Adrenal gland (tissue), 19 donors: ENCODE measurements at places on chromosomes 2 and 18. TPM values are rescaled to one million over a fixed set of nuclear protein-coding genes. Genes with fewer than 3 reads are reported as not detected.

DNA sequence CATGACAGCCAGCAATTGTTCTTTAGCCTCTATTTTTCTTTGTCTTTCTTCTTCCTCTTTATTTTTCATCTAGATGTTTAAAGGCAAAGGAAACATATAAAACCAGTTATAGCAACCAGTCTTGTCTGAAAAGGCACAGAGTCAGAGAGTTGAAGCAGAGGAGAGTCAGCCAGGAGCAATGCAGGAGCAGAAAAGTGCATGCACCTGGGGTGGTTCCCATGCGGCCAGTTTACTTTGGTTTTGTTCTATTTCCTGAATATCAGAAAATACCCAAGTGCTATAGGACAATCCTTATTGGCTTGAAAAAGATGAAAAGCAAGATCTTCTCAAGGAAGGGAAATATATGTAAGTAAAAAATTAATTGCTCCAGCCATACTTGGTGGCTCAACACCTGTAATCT, 44.9 kb downstream of the CFAP210 start:
- DNase-seq, result no peak

Gene FAM110C
- 2.5 TPM for total RNA-seq

- DNase-seq, result no peak
These were observed 61.5 kb downstream of the MBP start for GRCh38 chr18:77071061-77071460.

DNA sequence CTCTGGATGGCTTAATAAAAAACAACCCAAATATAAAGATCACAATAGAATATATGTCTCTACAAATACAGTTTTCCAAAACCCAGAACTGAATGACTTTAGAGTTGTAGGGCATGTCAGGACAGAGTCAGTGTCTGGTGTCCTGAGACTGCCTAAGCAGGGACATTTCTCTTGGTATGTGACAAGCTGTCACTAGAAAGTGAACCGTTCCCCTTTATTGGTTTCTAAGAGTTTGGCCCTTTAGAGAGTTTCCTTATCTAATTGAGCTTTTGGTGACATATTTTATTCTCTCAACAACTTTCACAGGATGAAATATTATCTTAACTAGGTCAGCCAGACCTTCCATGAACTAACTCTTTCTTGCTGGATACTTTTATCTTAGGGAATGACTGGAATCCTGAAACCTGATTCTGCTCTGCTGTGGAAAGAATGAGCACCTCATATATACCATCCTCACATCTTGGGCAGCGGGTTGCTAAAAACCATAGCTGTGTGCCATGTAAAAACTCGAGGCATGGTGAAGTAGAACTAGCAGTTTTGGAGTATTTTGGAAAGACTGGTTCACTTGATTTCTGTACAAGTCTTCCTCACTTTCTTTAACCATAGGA, 54.8 kb downstream of the CAVIN2 start:
- no peak for DNase-seq

DNA sequence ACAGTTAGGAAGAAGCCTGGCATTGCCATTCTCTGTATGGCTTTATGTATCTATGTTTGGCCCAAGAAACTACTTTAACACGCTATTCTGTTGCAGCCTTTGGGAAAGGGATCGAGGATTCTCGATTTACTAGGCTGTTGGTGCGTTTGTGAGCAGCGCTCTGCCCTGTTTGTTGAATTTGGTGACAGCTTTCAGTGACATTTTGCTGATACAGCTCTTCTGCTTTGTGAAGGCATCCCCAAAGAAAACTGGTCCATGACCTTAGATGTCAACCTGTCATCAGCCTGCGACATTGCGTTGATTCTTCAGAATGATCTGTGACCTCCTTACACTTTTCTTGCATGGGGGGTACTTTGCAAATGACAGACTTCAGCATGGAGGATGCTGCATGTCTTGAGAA, 431.5 kb downstream of the ARHGAP15 start:
- DNase-seq, result no peak

- DNase-seq, result no peak
These were observed 30.2 kb downstream of the TGFBRAP1 start for GRCh38 chr2:105299290-105299689.

DNA sequence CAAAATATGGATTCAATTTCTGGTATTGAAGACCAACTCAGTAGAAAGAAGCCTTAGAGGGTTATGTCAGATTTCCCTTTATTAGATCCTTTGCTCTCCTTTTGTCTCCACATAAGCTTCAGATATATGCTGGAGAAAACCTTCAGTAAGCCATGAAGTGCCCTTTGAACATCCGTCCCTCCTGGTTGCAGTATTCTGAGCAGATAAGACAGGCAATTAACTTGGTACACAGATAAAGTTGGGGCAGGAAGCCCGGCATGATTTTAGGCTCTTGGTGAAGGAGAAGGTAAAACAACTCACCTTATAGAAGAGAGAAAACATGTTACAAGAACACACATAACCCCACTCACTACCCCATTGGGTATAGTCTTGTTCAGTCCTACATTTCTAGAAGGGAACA, 76.4 kb downstream of the SRD5A2 start:
- DNase-seq, result no peak

- no peak for DNase-seq
These were observed 150.8 kb downstream of the NCKAP5 start for GRCh38 chr2:133417415-133417814.

- no peak for DNase-seq
These were observed 61.0 kb downstream of the NCAPH start for GRCh38 chr2:96396602-96397001.

Gene RTKN
- total RNA-seq, result 9.7 TPM

DNA sequence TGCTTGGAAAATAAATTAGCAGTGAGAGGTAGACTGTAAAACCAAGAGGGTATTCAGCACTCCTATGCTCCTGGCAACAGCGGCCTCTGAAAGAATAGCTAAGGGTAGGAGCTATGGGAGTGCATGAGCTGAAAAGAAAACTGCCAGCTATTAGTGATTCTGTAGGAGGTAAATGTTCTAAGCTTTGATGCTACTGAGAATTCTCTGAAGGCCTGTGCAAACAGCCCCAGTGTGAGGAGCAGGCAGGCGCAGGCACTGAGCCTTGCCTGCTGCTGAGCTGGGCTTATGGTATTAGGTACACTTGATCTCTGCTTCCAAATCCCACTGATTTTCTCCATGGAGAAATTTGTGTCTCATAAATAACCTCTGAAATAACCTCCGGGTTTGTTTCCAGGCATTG, 86.7 kb downstream of the NYAP2 start:
- DNase-seq, result no peak

- DNase-seq, result no peak
These were observed 202.7 kb upstream of the SLC14A2 start for GRCh38 chr18:45412577-45412976.

Gene CIB4
- not detected for total RNA-seq

GRCh38 chr2:60152226-60152833, 401.1 kb downstream of the BCL11A start:
- no peak for DNase-seq

- DNase-seq, result peak; percentile 32
These were observed 62.1 kb upstream of the TMEM17 start for GRCh38 chr2:62568074-62568473.

GRCh38 chr18:64248836-64249235, 99.9 kb upstream of the LINC00305 start:
- DNase-seq, result no peak

- DNase-seq, result peak; percentile 34
These were observed 401.6 kb upstream of the TNP1 start for GRCh38 chr2:217261452-217261851.

Gene PIEZO2
- total RNA-seq, result 5.4 TPM

- DNase-seq, result no peak
These were observed 1462.8 kb upstream of the LRRTM1 start for GRCh38 chr2:81767187-81767912.

DNA sequence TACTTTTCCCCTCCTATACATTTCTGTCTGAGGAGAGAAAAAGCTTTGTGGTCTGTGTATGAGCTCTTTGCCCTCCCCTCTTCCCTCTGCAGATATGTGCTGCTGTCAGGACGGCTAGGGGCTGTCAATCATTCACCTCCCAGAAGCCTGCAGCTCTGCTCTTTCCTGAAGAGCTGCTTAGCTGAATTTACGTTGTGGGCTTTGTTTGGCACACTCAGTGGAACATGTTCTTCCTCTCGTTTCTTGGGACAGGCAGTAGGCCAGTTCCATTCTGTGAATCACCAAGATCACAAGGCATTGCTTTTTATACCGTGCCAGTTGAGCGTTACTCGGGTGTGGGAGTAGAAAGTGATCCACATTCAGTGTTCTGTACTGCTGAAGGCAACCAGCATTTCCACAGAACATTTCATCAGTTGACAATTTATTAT, 136.7 kb downstream of the LAMA3 start:
- DNase-seq, result peak; percentile 40

Gene UGT1A8
- total RNA-seq, result not detected

- DNase-seq, result peak; percentile 18
These were observed 43.3 kb downstream of the PLEKHB2 start for GRCh38 chr2:131148426-131148825.

Gene MREG
- total RNA-seq, result 6.1 TPM
